GM18507 (cell line): ENCODE measurements at places on chromosomes 6 and 20.

DNA sequence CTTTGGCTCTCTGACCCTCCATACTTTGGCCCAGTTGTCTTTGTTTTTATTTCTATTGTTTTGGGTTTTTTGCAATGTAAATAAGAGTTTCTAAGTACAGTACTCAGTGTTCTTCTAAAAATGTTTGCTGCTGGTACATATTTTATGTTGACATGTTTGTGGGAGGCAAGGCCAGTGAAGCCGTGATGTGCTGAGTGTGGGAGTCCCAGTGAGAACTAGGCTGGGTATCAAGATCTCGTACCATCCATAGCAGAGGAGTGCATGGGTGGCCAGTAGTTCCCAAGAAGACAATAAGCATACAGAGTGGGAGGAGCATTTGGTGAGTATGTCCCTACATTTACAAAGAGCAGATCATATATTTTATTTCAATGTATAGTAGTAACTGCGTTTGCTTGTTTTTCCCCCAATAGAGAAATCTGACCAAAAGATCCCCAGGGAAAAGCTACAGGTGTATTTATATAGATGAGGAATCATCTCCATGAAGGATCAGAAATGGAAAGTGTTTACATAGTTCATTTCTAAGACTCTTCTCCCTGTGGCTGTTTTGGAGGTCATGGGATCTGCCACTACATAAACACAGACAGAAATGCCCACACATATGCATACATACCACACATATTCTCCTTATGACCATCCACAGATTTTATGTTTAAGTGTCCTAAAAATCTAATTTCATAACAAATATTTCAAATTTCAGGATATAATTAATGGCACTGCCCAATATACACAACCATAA is 285.9 kb downstream of the ALDH8A1 start:
- no peak for DNase-seq

- no peak for DNase-seq
These were observed 30.9 kb downstream of the RSPH3 start for GRCh38 chr6:158969148-158969547.

- DNase-seq = no peak
These were observed 23.0 kb upstream of the IYD start for GRCh38 chr6:150345781-150346180.

- DNase-seq = no peak
These were observed 3.3 kb downstream of the ASCC3 start for GRCh38 chr6:100877851-100878250.

DNA sequence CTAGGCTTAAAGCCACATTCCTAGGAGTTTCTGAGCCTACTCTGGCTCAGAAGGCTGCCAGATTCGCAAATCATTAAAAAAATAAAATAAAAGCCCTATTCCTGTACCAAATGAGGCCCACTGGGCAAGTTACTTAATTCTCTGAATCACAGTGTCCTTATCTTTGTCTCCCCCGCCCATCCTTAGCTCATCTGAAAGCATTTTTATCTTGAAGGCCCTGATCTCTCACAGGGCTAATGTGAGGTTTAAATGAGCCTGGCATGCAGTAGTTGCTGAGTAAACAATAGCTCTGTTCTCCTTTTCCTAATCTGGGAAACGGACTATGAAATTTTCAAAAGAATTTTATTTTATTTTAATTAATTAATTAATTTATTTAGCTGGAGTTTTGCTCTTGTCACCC is 2.1 kb upstream of the ZBTB12 start:
- DNase-seq = no peak

DNA sequence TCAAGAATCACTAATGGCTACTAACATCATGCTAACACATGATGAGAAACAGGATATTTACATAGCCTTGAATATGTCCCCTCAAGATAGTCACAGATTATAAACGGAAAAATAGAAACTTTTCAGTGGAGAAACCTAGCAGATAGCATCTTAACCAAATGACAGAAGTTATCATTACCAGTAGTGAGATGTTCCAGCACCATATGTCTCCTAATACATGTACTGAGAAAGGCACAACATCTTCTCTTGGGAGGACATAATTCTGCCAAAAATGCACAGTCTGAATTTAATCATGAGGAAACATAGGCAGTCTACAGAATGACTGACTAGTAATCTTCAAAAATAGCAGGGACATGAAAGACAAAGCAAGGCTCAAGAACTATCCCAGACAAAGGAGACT is 19.9 kb upstream of the PRIM2 start:
- DNase-seq = no peak

- no peak for DNase-seq
These were observed 642.3 kb downstream of the MAFB start for GRCh38 chr20:40046703-40047102.

DNA sequence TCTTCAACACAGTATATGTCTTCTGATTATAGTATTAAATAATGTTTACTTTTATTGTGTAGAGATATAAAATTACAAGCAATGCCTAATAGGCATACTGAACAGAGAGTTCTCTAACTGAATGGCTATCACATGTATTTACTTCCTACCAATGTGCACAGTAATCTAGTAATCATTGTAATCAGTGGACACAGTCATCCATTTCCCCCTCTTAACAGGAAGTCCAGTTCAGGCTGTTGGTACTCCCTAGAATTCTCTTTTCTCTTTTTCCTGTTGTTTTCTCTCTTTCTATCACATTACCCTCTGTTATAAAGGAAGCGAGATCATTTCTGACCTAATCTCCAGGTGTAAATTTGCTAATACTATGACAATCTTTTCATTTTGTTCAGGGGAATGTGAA is 172.5 kb downstream of the HTR1B start:
- DNase-seq = no peak

- DNase-seq = no peak
These were observed 17.7 kb upstream of the DST start for GRCh38 chr6:56660381-56660730.

GRCh38 chr6:30684386-30685156 is 1.9 kb downstream of the PPP1R18 start:
- DNase-seq = no peak

GRCh38 chr6:149628875-149629510 is 19.5 kb downstream of the KATNA1 start:
- no peak for DNase-seq

- no peak for DNase-seq
These were observed 33.1 kb upstream of the FBXL4 start for GRCh38 chr6:98980819-98981218.

DNA sequence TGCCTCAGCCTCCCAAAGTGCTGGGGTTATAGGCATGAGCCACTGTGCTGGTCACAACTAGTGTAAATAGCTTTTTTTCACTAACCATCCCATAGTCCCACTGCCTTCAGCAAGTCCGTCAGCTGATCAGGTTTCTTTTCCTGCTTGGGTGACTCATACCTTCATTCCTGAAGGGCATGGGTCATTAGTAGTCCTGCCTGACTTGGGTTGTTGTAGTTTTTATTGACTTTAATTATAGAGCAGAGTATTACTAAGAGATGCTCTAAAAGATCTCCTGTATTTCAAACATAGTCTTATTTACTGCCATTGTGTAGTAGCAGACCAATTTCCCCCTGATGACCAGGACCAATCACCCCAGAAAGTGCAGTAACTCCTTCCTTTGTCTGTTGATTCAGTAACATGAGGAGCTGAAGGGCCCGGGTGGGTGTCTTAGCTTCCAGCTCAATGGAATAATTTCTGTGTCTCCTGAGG is 25.8 kb downstream of the HLA-C start:
- no peak for DNase-seq

GRCh38 chr20:54113566-54113965 is 43.2 kb upstream of the BCAS1 start:
- DNase-seq = no peak

GRCh38 chr6:146351018-146351417 is 192.6 kb upstream of the RAB32 start:
- DNase-seq = no peak

DNA sequence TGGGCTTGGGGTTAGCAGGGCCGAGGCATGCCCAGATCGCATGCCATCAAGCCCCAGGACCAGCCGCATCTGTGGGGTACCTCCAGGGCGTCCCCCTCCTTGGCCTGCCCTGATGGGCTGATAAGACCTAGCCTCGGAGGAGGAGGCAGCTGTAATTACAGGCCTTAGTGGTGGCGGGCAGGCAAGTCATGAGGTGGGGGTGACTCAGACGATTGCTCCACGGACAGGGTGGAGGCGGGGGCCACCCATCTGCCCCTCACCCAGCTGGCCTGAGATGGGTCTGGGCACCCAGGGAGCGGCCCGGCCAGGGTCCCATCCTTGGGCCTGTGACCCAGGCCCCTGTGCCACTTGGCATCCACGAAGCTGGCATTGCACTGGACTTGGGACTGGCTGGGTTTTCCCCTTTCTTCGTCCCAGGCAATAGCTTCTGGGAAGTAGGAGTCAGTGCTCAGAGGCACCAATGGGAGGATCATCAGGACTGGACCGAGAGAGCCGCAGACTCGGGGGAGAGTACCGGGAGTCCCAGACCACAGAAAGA is 57.5 kb downstream of the CEBPB start:
- no peak for DNase-seq

DNA sequence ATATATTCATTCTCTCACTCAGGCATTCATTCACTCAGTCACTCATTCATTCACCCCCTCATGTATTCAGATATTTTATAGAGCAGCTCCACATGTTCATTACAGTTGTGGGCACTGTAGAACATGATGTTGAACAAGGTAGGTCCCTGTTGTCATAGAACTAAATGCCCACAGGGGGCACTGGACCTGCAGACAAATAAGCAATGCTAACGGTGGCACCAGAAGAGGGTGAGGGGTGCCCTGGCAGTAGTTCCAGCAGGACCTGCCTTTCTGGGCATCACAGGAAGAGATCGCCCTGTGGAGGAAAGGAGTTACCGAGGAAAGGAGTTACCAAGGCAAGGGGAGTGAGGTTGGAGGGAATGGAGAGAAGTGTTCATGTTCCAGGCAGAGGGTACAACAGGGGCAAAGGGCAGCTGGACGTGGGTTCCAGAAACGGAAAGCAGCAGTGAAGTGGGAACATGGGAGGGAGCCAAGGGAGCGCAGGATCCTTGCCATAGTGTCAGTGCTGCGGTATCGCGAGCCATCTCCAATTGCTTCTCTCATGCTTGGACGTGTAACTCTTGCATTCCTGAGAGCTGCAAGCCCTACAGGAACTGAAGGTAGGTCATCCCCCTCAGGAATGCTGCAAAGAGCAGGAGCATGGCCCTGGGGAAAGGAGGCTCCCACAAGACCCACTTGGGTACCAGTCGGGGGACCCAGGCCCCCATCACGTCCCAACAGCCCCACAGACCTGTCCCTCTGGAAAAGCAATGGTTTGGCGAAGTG is 128.2 kb downstream of the EDN3 start:
- no peak for DNase-seq

DNA sequence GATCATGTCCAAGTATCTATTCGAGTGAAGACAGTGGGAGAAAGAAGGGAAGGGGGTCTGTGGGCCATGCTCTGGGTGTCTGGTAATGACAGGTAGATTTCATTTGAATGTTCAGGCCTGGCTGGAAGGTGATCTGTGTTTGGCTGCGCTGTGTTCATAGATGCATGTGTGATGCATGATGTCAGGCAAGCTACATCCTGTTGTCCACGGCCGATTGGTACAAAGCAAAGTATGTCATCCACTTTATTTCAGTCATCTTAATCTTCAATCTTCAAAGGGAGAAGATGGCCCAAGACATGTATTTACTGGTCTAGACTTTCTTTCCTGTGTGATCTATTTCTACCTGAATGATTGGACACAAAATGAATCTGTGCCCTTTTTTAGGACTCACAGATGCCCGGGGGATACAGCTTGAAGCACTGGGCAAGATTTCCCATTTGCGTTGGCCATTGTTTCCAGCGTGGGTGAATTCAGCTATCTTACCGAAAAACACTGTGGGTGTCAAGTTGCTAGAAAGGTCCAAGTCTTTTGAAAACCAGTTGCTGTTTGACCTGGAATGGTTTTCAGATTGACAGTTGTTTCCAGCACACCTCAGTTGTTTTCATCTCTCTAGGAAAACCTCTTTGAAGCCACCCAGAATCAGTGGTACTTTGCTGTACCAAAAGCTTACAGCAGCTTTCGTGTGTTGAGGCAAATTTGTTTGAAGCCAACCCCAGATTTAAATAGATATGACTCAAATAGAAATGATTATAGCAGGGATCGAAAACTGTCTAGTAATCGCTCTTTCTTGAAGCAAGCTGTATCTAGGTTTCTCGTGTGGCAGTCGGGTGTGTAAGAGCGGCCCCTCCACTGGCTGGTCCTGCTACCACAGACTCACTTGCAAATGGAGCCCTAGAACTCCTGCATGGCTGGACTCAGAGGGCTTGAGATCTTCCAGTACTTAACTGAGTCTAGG is 27.2 kb downstream of the DUSP22 start:
- DNase-seq = no peak

- DNase-seq = no peak
These were observed 494.6 kb downstream of the RFPL4B start for GRCh38 chr6:112841553-112842329.

DNA sequence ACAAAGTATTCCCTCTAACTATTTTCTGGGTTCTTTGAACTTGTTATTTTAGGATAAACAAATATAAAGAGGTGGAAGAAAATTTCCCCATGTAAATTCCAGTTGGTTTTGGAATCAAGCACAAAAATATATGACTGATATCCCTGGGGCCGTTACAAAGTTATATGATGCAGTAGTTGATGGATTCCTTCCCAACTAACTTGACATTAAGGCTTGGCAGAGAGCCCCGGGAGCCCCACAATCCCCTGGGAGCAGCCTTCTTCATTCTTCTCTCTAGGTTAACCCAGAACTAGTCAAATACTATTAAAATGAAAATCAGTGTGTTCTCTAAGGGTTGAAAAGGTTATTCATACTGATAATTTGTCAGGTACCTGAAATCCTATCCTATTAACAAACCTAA is 508.9 kb upstream of the SOX4 start:
- DNase-seq = no peak

GRCh38 chr20:17142666-17143065 is 84.2 kb upstream of the PCSK2 start:
- DNase-seq = no peak

DNA sequence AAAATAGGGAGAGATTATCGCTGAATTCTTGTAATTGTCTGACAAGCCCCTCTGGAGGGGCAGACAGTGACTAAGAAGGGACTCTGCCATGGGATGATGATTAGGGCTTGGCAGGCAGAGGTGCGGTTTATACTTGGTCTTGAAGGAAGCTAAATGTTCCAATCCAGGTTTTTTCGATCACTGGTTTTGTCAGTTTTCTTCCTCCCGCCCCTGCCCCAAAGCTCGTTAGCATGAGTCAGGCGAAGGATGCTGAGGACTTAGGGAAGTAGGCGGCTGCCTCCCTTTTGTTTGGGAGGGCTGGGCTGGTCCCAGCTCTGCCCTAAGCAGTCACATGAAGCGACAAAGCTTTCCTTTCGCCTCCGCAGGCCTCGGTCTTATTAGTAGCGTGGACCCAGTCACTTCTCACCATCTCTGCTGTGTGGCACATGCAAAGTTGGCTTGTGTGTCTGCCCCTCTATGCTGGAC is 314.2 kb downstream of the CDC5L start:
- no peak for DNase-seq

GRCh38 chr6:31163922-31164321 is 5.5 kb downstream of the TCF19 start:
- DNase-seq = no peak

DNA sequence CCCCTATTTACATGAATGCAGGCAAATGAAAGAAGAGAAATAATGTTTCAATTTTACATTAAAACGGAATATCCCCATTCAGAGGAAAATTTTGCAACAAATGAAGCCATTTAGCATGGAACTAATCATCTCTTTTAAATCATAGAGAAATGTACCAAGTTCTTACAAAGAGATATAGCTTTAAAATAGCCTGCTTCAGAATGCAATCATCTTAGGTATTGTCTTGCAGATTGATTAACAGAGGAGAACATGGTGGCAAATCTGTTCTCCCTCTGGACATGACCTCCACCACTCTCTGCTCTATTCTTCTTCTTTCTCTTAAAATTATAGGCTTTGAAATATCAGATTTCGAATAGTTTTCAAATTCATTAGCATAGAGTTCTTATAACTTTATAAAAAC is 155.7 kb upstream of the DTNBP1 start:
- DNase-seq = no peak
